ENCODE measurements at places on chromosomes 16 and 17.

DNA sequence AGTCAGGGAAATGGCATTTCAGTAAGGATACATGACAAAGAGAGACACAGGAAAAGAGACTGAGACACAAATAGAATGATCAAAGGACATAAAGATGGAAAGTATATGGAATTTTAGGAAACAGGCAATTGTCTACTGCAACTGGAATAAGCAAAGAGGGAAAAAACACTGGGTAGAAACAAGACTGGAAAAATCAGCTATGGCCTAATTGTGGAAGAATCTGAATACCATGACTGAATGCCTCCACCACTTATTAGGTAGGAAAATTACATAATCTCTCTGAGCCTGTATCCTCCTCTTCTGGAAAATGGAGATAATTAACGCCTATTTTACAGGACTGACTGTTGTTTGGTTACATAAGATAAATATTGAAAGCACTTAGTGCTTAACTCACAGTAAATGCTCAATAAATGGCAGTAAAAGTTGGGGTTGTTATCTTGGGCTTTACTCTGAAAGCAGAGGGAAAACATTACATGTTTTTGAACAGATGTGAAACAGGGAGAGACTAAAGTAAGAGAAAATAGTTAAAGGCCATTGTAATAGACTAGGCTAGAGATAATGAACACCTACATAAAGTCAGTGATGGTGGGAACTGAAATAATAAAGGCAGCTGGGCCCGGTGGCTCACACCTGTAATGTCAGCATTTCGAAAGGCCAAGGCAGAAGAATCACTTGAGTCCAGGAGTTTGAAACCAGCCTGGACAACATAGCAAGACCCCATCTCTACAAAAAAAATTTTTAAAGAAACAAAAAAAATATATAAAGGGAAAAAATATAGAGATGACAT lies 63.5 kb upstream of the C17orf78 start:
- no peak for DNase-seq

GRCh38 chr17:3621146-3621720 lies 12.0 kb upstream of the TRPV1 start:
- DNase-seq, result no peak

DNA sequence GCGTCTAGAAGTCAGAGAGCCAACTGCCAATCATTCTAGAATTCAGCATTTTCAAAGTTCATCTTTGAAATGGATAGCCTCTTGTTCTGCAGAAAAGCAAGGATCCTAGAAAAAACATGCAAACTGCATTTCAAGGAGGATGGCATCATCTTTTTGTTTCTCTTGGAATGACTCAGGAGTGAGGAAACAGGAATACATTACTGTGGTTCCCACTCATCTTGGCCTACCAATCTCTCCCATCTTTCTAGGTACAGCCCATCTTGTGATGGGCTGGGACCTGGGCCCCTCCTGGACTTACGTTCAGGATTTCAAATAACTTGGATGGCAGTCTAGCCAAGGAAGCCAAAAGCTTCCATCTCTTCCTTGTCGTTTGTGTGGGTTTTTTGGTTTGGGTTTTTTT lies 363.4 kb downstream of the CDH13 start:
- DNase-seq, result no peak

DNA sequence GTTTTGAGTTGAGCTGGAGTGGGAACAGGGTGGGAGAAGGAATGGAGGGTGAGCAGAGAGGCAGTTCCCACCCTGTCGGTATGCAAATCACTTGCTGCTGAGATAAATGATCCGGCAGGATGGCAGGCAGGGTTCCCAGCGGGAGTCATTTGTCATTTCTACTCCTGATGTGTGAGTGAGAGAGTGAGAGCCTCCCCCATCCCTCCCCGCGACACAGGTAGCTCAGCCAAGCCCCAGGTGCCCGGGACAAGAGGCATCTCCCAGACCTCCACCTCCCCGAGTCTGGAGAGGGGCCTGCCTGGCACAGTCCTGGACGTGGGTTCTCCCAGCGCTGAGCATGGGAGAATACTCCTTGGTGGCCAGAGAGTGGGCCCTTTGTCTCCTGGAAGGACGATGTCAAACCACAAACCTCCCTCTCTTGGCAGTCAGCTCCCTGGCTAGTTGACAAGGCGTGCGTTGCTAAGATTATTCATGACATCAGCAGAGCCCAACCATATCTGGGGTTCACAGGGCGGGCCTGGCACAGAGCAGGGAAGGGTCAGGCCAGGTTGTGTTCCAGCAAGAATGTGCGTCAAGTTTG lies 33.7 kb upstream of the TNRC6C start:
- no peak for DNase-seq

GRCh38 chr17:2821868-2822267 lies 25.6 kb downstream of the RAP1GAP2 start:
- DNase-seq, result no peak

- no peak for DNase-seq
Measured at GRCh38 chr17:39754958-39755553, 17.3 kb downstream of the GRB7 start.

GRCh38 chr17:28908640-28909167 lies 5.8 kb upstream of the DHRS13 start:
- no peak for DNase-seq
